Stimulated activated CD4-positive, alpha-beta T cell treated with anti-CD3 and anti-CD28 coated beads, Interleukin-2, amount 100 ng/mL, for 24 hours (primary cell): ENCODE measurements at places on chromosomes 12 and 14.

- no peak for DNase-seq
Observed at GRCh38 chr12:124928095-124928911, 13.9 kb upstream of the UBC start.

GRCh38 chr12:75704208-75704607 is 192.8 kb upstream of the KRR1 start:
- no peak for DNase-seq

DNA sequence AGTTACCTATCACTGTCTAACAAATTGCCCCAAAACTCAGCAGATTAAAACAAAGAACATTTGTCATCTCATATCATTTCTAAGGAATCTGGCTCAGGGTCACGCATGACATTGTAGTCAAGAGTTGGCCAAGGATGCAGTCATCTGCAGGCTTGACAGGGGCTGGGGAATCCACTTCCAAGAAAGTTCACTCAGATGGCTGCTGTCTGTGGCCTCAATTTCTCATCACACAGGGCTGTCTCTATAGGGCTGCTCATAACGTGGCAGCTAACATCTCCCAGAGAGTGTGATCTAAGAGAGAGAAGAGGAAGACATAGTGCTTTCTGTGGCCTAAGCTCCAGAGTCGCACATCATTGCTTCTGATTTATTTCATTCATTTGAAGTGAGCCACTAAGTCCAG is 17.0 kb upstream of the IL22 start:
- no peak for DNase-seq

DNA sequence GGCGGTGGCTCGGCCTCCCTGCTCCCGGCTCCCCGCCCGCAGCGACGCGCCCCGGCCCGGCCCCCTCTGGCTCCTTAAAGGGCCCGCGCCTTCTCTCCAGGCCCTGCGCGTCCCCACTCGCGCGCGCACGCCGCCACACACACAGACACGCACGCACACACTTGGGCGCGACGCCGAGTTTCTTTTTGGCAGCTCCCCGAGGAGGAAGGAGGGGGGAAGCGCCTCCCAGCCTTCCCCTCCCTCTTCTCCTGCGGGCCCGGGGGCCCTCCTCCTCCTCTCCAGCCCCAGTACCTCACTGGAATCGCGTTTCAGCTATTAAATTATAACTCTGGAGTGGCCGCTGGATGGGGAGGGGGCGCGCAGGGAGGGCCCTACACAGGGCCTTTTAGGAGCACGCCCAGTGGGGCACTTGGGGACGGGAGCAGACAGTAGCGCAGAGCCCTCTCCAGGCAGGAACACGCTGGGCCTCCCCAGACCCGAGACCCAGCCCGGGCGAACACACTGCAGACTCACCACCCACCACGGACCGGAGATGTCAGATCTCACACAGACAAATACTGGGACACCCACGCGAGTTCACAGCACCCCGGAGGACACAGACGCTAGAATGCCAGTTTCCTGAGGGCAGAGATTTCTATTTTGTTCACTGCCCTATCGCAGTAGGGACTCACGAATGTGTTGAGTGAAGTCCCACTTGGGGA is 411 bp upstream of the NCOR2 start:
- DNase-seq, result peak; percentile 83

GRCh38 chr14:75340921-75341320 is 62.3 kb downstream of the FOS start:
- DNase-seq, result no peak

DNA sequence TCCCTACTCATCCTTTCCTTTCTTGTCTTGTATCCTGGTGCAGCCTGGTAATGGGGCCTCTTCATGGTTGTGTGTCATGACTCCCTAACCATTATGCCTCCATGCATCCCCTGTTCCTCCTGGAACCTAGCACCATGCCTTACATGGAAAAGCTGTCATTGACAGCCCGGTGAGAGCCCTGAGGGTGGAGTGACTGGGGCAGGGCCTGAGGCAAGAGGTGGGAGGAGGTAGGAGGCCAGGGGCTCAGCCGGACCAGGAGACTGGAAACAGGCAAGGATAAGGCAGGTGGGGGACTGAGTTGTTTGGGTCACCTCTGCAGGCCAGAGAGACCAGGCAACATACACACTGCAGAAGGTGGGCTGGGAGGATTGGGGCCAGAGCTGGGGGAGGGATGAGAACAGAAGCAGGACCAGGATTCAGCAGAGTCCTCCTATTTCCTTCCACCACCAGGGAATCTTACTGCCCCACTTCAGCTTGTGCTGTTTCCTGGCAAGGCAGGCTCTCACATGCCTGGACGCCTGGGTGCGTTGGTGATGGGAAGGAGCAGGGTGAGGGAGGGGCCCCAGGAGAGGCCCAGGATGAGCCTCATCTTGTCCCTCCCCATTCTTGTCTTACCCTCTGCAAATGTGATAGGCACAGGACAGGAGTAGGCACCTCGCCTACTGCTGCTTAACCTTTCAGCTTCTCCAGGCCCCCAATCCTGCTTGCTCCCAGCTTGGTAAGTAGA is at the start of gene LTB4R2:
TSS of gene LTB4R2 (plus strand) at position 603 of the 727 bp plus-strand sequence. CDS start 525 bp downstream, outside the sequence.
- DNase-seq, result no peak

DNA sequence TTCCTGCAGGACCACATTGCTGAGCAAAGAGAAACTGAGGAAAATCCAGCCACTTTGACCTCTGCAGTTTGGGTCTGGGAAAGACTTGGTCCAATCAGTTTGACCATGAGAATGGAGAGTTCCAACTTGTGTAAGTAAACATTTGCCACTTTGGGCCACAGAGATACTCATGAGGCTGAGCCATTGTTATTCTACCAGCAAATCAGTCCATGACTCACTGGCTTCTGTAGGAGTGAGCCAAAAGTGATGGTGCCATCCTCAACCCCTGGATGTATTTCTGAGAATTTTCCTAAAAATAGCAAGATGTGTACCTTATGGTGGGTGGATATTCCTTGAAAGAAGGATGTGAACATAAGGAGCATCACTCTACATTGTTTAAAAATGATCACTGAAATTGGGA is 192.9 kb upstream of the OR4E1 start:
- no peak for DNase-seq

DNA sequence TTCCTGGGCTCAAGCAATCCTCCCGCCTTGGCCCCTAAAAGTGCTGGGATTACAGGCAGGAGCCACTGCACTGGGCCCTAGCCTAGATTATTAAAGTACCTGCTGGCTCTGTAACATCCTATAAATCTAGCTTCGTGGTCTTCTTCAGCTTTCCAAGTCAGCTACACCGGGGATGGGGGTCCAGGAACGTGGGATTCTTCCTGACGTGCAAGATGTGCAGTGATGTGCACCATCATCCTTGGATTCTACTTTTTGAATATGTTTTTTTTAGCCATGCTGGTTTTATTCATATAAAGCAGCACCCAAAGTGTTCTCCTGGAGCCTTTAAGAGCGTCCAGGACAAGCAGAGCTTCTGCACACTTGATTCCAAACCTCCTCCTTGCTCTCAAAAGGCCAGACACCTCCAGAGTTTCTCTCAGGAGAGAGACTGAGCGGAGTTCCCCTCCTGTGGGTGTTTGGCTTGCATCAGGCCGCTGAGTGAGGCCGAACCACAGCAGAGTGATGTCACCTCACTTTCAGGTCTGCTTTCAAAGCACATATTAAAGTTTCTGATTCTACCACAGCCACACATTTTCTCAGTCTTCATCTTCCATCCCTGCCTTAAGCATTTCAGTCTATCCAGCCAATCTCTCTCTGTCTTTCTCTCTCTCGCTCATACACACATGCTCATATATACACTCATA is 33.4 kb downstream of the VCPKMT start:
- peak; percentile 86 for DNase-seq

- no peak for DNase-seq
Observed at GRCh38 chr14:103545915-103546651, 16.4 kb downstream of the BAG5 start.

- no peak for DNase-seq
Observed at GRCh38 chr12:32266756-32267155, 132.6 kb upstream of the FGD4 start.

DNA sequence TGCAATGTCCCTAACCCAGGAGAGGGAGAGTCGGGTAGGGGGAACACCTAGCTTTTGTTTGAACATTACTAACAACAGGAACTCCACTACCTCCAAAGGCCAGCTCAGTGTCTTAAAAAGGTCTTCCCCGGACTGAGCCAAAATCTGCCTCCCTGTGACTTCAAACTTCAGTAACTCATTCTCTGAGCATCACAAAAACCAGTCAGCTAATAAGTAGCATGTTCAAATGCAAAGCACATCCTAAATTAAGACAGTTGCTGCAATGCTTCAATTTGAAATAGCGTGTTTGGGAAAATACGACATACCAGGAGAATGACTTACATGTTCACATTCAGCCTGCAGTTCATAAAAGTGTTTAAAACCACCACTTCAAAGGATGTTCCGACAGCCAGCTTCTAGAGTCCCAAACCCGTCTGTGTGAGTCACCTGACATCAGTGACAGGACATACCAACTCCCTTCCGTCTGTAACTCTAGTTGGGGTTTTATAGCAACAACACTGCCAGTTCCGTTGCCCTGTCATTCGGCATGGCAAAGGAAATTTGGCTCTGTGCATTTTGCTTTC is 13.0 kb downstream of the ZFP36L1 start:
- peak; percentile 42 for DNase-seq
